ENCODE measurements at places on chromosomes 12 and 14. TPM values are rescaled to one million over a fixed set of nuclear protein-coding genes. Genes with fewer than 3 reads are reported as not detected.

- H3K4me3 ChIP-seq: no peak overlapping the region
- DNase-seq: no peak
- H3K27me3 ChIP-seq: no peaks in the 10 kb centered on the region
- H3K27ac ChIP-seq: no peak overlapping the region
- no peaks in the 10 kb centered on the region for H3K36me3 ChIP-seq
Observed at GRCh38 chr14:77046721-77047120, 18.2 kb upstream of the IRF2BPL start.

- peaks cover 10% of the 10 kb centered on the region for H3K4me1 ChIP-seq
- no peak overlapping the region for H3K4me3 ChIP-seq
- DNase-seq: no peak
Observed at GRCh38 chr12:57452181-57452936, 2.7 kb upstream of the INHBE start.

DNA sequence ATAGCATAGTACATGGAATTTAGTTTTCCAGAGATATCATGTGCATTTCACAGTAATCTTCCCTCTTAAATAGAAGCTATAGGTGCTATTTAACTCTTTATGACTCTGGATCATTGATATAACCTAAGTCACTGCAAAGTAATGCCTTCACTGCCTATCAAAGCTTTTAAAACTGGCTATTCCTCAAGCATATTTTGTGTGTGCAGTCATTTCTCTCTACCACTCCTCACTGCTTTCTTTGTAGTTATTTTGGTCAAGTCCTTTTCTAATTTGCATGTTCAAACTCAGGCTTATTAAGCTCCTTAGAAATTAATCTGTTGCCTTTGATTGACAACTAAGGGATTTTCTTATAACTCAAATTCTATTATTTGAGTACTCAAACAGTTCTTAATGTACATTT, 79.4 kb upstream of the PLEKHG7 start:
- no peaks in the 10 kb centered on the region for H3K27me3 ChIP-seq
- H3K27ac ChIP-seq: no peak overlapping the region
- no peak overlapping the region for H3K4me3 ChIP-seq
- DNase-seq: no peak
- H3K36me3 ChIP-seq: no peaks in the 10 kb centered on the region

SIX1 gene
- total RNA-seq: not detected
